ENCODE measurements at places on chromosomes 7 and 10.

GRCh38 chr7:25068502-25069213 lies 56.4 kb downstream of the CYCS start:
- DNase-seq = no peak

DNA sequence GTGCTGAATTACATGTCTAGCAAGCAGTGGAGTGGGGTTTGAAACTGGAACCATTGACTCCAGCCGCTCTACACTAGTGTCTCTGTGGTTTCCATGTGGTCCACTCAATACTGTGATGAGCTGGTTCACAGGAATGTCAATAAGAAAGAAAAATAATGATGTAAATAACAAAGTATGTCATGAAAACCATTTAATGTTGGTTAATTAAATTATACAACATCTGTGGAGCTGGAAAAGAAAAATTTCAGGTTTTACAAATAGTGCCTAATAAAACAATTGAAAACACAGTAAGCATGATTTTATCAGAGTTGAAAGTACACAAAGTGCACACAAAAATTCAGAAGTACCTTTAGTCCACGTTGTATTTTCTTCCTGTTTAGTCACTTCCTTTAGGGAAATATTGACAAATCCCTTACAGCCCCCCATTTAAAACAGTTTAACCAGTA lies 28.7 kb upstream of the NAMPT start:
- DNase-seq = no peak

DNA sequence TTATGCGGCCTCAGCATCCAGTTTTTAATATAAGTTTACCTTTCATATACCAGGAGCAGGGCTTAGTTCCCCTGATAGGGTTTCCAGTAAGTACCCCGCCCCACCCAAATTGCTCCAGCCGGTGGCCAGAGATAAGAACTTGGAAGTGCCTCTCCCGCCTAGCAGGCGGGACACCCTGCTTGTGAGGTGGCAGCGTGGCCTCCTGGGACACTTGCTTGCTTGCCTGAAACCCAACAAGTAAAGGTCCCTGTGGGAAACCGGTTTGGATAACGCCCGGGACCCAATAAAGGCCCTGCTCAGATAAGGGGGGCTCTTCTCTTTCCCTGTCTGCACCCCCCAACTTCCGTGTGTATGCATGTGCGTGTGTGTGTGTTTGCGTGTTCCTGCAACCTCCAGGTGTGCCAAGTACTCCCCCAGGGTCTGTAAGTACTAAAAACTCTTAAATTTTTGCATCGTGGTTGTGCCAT lies 154.3 kb downstream of the ARHGAP21 start:
- DNase-seq = no peak

- no peak for DNase-seq
Measured at GRCh38 chr7:157238087-157238486, 98.7 kb upstream of the DNAJB6 start.

DNA sequence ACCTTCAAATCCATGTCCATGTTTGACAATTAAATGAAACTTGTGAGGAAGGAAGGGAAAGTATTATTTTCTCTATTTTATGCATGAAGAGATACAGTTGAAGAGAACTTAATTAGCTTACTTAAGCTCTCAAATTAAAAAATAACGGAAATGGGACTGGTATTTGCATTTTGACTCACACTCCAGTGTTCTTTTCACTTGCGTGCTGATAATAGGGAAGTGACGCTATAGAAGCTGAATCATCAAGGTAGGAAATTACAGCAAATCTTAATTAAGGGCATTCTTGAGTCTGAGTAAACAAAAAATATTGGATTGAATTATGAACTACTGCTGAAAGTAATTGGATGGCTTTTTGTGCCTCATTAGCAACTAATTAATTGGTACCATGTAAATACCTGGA lies 44.0 kb upstream of the NPVF start:
- no peak for DNase-seq

GRCh38 chr10:24721229-24722106 lies 2.2 kb downstream of the ARHGAP21 start:
- peak; percentile 68 for DNase-seq

All from heart left ventricle (tissue), 16 donors.